ENCODE measurements at places on chromosomes 2 and 18.

DNA sequence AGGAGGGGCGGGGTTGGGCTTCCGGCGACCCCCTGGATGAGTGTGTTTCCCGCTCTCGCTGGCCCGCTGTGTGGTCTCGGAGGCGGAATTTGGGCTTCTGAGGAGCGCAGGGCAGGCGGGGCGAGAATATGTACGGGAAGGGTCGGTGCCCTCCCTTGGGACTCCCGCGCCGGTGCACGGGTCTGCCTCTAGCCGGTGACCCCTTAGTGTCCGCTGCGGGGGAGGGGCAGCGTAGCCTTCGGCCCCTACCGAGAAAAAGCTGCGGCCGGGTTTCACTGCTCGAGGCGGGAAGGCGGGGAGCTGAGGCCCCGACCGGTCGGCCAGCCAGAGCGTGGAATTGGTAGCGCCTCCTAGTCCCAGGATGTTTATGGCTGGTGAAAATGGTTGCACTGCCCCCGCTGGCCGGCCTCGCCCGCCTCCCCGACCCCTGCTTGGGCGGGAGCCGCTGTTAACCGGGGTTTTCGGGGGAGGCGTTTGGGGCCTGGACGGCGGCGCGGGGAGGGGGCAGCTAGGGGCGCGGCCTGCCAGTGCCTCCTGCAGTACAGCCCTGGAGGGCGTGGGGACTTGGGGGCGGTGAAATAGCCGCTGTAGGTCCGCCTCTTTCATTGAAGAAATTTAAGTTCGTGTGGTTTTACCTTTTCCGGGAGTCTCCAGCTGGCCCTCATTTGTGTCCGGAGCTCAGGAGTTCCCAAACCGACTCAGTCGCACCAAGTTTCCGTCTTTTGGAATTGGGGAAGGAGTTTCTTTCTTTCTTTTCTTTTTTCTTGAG lies at the start of gene UGP2:
Gene UGP2 (plus strand): TSS at position 643 of the 769 bp plus-strand sequence. CDS start 290 bp downstream, outside the sequence.
- peak; percentile 88 for DNase-seq

- no peak for DNase-seq
Observed at GRCh38 chr2:201866643-201867473, 60.5 kb downstream of the CDK15 start.

GRCh38 chr2:2265747-2266279 lies 65.3 kb downstream of the MYT1L start:
- no peak for DNase-seq

DNA sequence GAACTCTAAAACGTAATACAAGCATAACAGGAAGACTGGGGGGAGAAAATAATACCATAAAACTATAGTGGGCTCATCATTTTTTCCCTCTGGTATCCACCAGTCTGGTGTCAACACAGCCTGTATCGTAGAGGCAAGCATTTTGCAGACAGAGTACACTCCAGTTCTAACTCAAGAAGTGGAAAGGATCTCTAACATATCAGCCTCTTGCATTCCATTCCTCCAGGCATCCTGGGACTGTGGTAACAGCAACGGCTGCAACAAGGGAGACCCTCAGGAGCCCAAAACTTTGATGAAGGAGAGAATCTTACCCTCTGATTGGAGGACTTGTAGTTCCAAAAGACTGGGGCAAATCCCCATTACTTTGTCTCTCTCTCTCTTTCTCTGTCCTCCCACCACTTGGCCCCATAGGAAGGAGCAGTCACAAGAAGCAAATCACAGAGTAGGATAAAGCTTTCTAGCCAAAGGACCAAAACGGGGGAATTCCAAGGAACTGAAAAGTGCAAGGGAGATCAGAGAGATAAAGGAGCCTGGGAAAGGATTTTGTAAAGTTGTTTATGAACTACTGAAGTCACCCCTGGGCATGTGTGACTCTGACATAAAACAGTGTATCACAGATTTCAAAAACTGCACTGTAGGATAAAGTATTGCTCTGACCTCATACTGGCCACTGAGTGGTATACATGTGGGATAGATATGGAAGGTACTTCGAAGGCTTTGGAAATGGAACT lies 11.9 kb downstream of the FRZB start:
- DNase-seq = no peak

- DNase-seq = no peak
Observed at GRCh38 chr2:135733045-135733444, 8.6 kb upstream of the UBXN4 start.

- no peak for DNase-seq
Observed at GRCh38 chr18:67783196-67783946, 266.9 kb upstream of the DSEL start.

DNA sequence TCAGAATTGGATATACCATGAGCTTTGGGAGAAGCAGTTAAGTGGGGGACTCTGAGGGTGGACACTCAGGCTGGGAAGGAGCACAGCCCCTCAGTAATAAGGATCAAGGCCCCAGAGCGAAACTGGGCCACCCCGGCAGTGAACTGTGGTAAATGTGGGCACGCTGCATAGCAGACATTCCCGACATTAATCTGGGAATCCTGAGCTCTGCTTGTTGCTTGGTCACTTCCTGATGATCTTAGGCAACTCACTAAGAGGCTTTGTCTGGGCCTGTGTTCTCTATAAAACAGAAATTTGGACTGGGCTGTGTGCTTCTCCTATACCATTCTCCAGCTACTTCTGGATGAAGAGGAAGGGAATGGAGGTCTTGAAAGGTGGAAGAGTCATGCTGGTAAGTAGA lies 4.8 kb downstream of the TGFBRAP1 start:
- DNase-seq = no peak

DNA sequence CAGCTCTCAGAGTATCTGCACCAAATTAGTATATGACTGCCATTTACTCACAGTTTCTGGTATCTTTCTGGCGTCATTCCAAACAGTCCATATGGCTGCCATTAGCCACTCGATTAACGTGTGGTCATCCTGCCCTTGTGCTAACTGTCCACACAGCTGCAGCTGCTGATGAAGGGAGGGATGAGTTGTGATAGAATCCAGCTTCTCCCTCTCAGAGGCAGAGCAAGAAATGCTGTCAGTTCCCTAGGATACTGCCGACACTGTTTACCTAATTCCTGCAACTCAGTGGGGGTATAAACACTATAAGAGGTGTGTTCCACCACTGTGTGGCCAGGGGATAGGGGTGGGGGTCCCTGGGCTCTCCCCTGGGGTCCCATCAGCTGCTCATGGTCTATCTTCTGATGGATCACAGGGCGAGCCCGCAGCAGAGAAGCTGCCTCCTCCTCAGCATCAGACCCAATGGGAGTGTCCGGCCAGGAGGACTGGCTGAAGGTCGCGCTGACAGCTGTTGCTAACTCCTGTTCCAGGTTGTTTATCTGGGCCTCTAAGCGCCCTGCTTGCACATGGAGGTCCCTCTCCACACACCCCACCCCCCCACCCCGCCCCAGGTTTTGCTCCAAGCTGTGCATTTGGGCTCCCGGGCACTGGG lies 17.3 kb upstream of the KLHL23 start:
- no peak for DNase-seq

GRCh38 chr2:102237176-102237575 lies 50.4 kb downstream of the IL1RL2 start:
- no peak for DNase-seq

DNA sequence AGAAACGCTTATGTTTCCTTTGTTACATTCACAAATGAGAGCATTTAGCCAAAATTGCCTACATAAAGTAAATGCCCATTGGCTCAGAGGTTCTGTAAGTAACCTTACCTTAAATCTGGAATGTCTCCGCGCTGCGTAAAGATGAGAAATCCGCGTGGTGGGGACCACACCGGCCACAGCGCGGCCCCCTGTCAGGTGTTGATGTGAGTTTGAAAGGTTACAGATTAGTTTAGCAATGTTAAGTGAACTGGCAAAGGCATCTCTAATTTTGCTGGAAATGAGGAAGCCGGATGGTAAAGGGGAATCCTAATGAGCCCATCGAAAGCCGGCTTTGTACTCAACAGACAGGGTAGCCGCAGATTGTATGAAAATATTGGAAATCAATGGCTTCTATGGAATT lies 11.8 kb downstream of the SALL3 start:
- no peak for DNase-seq

DNA sequence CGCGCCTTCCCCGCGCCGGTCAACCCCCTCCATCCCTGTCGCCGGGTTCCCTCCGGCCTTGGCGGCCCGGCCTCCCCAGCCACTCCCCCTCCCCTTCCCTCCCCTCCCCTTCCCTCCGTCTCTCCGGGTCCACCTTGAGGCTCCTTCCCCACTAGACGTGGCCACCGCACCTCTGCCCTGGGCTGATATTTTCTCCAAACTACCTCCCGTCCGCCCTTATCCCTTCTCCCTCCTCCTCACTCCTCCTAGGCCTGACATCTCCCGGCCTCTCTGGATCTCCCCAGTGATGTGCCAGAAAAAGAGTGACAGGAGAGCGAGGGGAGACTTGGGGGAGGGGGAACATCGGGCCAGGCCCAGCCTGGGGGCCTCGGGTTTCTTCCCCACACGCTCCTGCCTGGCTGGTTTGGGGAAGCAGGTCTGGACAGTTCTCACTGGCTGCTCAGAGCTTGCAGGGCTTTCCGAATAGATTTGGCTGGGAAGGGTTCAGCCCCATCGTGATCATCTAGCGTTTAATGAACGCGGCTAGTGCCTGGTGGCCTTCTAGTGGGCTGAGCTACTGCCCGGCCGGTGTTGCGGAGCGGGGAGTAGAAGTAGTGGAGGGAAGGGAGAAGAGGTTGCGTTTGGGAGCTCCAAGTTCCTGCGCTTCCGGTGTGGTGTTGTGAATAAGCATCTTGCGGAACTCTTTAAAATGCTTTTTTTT lies 641 bp downstream of the MAPRE3 start:
- no peak for DNase-seq

DNA sequence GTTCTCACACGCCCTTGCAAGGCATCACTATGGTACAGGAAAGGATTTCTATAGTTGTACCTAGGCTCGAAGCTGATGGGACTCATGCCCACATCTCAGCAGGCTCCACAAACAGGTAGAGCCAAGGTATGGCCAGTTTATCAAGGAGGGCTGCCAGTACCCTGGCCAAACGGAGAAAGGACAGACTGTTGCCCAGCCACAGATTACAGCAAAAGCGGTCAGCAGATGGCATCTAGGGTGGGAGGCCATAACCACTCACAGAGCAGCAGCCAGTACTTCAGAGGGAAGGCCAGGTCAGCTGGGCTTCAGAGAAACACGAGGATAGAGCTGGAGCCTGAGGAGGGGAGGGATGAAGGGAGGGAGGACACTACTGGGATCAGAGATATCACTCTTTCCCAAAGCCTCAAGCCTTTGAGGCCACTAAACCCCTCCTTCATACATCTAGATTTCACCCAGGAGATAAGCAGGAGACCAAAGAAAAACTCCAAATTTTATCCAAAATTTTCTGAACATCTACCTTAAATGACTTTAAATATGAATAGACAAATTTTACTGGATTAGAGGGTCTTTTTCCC lies 904.2 kb upstream of the NXPH2 start:
- DNase-seq = no peak

DNA sequence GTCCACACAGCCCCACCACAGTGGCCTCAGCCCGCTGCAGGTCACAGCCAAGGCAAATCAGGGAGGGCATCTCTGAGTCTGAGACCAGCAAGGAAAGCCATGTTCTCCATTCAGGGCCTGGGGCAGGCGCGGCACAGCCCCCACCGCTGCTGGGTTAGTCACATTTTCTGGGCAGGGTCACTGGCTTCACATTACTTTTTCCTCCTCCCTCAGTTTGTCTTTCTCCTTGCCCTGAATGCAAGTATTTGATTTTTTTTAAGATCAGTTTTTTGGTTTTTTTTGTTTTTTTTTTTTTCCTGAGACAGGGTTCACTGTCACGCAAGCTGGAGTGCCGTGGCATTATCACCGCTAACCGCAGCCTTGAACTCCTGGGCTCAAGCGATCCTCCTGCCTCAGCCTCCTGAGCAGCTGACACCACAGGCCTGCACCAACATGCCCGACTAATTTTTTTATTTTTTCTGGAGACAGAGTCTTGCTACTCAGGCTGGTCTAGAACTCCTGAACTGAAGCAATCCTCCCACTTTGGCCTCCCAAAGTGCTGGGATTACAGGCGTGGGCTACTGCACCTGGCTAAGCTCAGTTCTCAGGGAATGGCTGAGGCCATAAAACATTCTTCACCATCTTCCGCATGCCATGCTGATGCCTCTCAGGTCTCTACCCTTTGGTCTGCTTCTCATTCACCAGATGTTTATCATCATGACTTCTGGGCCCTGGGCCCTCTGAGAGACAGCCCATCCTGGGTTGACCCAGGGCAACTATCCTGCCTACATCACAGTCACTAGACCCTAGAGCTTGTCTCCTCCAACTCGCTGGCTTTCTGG lies 628 bp upstream of the CAPG start:
- no peak for DNase-seq

- peak; percentile 76 for DNase-seq
Observed at GRCh38 chr2:1769703-1770422, 25.5 kb upstream of the PXDN start.

- DNase-seq = no peak
Observed at GRCh38 chr2:173590276-173590861, 235.7 kb downstream of the CDCA7 start.

- no peak for DNase-seq
Observed at GRCh38 chr2:46335391-46336282, 38.4 kb downstream of the EPAS1 start.

DNA sequence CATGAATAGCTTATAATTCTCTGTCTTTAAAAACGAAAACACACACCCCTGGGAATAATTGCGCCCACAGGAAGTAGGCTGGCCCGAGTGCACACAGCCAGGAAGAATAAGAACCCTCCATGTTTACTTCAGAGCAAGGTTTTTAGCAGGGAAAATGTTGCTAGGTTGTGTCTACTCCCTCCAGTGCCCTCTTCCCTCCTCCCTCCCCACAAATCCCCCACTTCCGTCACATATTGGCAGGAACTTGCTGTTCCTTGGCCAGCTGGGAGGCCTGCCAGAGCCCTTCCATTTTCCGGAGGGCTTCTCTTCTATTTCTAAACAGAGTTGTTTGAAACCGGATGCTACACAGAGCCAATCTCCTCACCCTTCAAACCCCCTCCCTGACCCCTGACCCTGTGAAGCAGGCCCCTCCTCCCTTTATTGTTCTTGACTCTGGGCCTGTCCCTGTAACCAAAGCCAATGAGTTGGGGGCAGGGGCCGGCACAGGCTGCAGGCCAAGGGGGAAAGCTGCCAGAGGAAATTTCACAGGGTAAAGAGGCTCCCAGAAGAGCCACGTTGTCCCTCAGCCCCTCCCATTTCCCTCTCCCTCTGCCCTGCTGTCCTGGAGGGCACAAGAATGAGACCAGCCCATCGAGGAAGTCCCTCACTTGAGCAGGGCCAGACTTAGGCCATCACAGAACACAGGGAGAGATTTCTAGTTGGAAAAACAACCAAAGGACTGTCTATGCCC lies 49.8 kb upstream of the LGALSL start:
- no peak for DNase-seq

DNA sequence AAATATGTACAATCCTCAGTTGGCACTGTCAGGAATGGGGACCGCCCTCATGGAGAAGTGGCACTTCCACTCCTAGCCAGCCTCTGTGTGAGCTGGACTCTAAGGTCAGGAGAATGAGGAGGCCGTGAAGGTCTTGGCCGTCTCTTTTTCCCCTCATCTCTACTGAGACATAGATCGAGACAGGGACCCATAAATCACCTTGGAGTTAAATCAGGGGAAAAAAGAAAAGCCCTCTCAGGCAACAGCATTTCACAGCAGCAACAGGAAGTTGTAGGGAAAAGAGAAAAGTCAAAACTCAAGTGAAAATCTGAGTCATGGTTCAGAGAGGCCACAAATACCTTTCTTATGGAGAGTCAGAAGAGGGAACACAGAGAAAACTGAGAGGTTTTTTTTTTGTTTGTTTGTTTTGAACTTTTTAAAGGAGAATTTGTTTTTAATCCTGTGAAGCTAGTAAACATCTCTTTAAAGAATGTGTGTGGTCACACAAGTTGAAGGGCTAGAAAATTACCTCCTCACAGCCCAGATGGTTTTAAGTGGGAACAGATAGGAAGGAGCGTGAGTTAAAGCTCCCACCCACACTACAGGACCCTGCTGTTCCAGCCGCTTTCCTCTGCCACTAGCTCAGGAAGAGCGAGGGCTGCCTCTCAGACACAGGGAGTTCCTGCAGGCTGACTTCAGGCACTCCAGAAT lies 30.6 kb upstream of the CYP1B1 start:
- DNase-seq = no peak

All from activated CD4-positive, alpha-beta T cell treated with anti-CD3 and anti-CD28 coated beads for 48 hours (primary cell).